ENCODE measurements at places on chromosomes 16 and 17. TPM values are rescaled to one million over a fixed set of nuclear protein-coding genes. Genes with fewer than 3 reads are reported as not detected.

The RNF43 gene
- polyA plus RNA-seq, result 2.6 TPM

The TMC7 gene
- 6.1 TPM for polyA plus RNA-seq

The SHISA6 gene
- 104 TPM for polyA plus RNA-seq

The FOXN1 gene
- not detected for polyA plus RNA-seq

The TMC5 gene
- polyA plus RNA-seq, result 0.38 TPM

The CIBAR2 gene
- polyA plus RNA-seq, result 3.6 TPM

The TANGO6 gene
- polyA plus RNA-seq, result 10.7 TPM

The LDAF1 gene
- polyA plus RNA-seq, result 23.6 TPM

The ASGR1 gene
- 32.4 TPM for polyA plus RNA-seq

The ZPBP2 gene
- polyA plus RNA-seq, result not detected

The PIMREG gene
- 23.7 TPM for polyA plus RNA-seq

The KRT32 gene
- not detected for polyA plus RNA-seq

The EVPLL gene
- 2.5 TPM for polyA plus RNA-seq

The TOX3 gene
- 21.4 TPM for polyA plus RNA-seq

The ZSCAN10 gene
- not detected for polyA plus RNA-seq

The NPIPB9 gene
- polyA plus RNA-seq, result 4.2 TPM

The ARHGAP23 gene
- polyA plus RNA-seq, result 88.0 TPM

The CIAPIN1 gene
- 99.2 TPM for polyA plus RNA-seq

The SLFN14 gene
- not detected for polyA plus RNA-seq
